Umbilical cord (tissue), 2 donors: ENCODE measurements at places on chromosomes 4 and X.
A peak's percentile ranks its signal among the peaks of the same experiment; 100 is the strongest.

DNA sequence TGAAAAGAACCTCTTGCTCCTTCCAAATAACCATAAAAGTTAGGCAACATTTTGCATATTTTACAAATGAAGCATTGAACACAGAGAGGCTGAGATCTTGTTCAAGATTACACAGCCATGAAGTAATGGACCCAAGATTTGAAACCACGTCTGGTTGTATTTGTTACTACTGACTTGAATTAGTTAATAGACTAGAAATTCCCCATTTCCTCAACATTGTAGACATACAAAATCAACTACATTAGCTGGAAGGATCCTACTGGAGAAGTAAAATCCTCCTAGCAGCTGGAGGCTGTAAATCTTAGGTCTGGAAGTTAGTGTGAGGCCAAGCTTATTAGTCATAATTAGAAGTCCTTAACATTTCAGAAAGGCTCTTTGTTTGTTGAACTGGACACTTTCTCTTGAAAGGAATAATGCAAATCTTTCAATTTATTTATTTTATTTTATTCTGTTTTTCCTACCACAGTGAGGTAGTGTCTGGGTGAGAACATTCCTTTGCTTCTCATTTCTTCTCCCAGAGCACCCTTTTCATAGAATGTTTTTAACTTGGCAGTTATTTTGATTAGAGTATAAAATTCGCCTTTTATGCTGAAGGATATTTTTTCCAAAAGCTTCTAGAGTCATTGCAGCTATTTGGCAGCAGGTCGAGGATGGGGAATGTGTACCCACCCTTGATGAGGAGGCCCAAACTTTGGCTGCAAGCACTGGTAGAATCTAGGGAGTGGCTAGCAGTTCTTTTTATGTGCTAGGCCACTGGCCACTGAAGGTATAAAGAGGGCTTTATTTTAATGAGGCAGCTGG lies 62.0 kb upstream of the CLNK start:
- peak; percentile 9 for DNase-seq

DNA sequence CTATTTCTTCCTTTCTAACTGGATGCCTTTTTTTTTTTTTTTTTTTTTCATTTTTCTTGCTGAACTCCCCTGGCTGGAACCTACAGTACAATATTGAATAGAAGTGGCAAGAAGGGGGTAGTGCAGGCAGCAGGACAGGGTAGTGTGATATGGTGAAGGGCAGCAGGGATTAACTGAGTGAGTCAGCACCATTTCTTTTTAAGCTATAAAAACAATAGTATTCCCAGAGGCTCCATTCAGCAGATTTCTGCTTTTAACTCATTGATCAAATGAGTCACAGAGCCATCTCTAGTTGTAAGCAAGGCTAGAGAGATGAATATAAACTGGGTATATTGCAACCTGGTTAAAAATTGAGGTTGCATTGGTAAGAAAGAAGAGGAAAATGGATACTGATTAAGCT lies 53.6 kb upstream of the SETD7 start:
- DNase-seq, result no peak

DNA sequence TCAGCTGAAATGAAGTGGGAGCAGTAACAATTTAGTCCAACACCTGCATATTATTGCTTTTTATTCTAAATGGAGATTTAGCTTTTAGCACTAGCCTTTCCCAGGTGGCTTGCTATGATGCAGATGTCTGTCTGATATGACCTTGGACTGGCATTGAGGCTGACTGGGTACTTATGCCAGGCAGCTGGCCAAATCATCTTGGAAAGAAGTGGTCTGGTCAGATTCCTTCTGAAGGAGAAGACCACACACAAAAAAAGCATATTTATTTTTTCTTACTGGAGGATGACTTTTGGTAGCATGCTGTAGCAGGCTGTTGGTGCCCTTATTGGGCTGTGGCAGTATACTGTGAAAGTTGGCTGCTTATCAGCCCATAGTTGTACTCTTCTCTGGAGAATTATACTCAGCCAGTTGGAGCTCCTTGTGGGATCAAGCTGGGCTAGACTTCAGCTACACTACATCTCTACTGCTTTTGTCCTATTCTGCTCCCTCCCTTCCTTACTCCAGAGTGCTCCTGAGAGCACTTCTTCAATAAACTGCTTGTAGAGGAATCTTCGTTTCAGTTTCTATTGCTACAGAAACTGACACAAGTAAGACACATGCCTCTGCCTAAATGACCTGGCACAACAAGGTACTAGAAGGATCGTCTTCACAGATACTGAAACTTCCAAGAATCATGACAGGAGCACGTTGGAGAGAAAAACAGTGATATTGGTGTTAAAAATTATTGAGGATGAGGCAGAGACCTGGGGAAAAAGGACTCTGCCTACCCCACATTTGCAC lies 196.8 kb upstream of the RPS6KA3 start:
- DNase-seq, result no peak

GRCh38 chr4:108166038-108166437 lies 2.7 kb downstream of the LEF1 start:
- DNase-seq, result peak; percentile 23

GRCh38 chr4:31787701-31788100 lies 1067.5 kb downstream of the PCDH7 start:
- no peak for DNase-seq
